ENCODE measurements at places on chromosomes 5 and 9. TPM values are rescaled to one million over a fixed set of nuclear protein-coding genes. Genes with fewer than 3 reads are reported as not detected.

SLC36A2 gene
- not detected for total RNA-seq

LMNB1 gene
- 5.7 TPM for total RNA-seq

ANXA2R gene
- total RNA-seq = 2.4 TPM

CNTFR gene
- under 0.01 TPM for total RNA-seq

FBP2 gene
- total RNA-seq = not detected

NUDCD2 gene
- 4.0 TPM for total RNA-seq

PCDHGA1 gene
- 1.1 TPM for total RNA-seq

NR6A1 gene
- 0.14 TPM for total RNA-seq

HAVCR1 gene
- not detected for total RNA-seq

PITX1 gene
- 208 TPM for total RNA-seq

DOCK2 gene
- 4.4 TPM for total RNA-seq

NPR3 gene
- 422 TPM for total RNA-seq

DOCK8 gene
- total RNA-seq = under 0.01 TPM

PCDHB13 gene
- total RNA-seq = 0.28 TPM

LRRC26 gene
- not detected for total RNA-seq

CDX1 gene
- total RNA-seq = 0.09 TPM
